Activated T-cell treated with anti-CD3 and anti-CD28 coated beads for 4 hours (primary cell): ENCODE measurements at places on chromosomes 6 and 20.

- DNase-seq, result no peak
These were observed 96.3 kb downstream of the RFPL4B start for GRCh38 chr6:112443179-112444065.

- no peak for DNase-seq
These were observed 56.0 kb downstream of the APCDD1L start for GRCh38 chr20:58459058-58459750.

DNA sequence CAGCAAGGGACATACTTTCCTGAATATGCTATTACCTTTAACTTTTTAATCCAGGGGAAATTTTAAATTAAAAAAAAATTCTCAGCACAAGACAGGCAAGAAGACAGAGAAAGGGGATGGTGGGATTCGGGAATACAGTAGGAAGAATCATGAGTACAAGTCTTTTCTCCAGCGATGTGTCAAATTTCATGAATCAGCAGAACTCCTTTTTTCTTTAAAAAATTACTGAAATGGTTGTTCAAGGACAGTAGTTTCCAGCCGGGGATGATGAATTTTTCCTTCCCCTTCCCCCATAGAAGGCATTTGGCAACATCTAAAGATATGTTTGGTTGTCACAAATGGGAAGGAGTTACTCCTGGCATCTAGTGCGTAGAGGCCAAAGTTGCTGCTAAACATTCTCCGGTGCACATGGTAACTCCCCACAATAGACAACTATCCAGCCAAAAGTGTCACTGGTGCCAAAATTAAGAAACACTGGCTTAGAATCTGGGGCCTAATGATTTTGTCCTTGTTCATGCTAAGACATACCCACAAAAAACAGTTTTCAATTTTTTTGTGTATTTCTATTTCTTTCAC is 450.2 kb downstream of the CBLN4 start:
- DNase-seq, result no peak

- DNase-seq, result no peak
These were observed 25.0 kb upstream of the MRPS18A start for GRCh38 chr6:43712579-43712978.

DNA sequence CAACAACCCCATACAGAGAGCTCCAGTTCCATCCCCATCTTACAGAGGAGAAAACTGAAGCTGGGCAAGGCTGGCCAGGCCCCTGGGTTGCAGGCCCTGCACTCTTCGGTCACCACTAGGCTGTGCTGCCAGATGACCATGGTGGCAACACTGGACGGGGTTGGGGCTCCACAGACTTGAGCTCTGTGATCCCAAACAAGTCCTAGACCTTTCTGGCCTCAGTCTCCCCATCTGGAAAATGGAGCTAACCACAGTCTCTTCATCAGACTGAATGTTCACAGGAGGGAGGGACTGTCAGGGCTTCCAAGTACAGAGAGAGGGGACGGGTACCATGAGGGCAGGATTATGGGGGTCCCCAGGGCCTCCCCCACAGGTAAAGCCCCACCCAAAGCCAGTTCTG is 41.3 kb upstream of the NOL4L start:
- no peak for DNase-seq

DNA sequence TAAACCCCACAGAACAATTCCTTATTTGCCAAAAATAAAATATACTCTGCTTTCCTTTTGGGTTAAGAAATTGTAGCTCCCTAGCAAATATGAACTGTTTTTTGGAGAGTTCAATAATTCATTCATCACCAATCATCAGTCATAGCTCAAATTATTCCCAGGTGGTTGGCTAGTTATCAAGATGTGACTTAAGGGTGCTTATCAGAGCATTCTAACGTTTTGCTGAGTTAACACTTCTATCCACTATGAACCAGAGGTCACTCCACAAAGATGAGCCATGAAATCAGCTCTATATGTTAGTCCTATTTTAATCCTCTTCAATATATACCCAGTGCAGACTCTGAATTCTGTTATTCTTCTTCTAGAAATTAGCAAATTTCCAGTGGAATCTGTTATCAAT is 379.1 kb downstream of the TENT5A start:
- no peak for DNase-seq

GRCh38 chr6:38567436-38567835 is 72.3 kb downstream of the BTBD9 start:
- no peak for DNase-seq

DNA sequence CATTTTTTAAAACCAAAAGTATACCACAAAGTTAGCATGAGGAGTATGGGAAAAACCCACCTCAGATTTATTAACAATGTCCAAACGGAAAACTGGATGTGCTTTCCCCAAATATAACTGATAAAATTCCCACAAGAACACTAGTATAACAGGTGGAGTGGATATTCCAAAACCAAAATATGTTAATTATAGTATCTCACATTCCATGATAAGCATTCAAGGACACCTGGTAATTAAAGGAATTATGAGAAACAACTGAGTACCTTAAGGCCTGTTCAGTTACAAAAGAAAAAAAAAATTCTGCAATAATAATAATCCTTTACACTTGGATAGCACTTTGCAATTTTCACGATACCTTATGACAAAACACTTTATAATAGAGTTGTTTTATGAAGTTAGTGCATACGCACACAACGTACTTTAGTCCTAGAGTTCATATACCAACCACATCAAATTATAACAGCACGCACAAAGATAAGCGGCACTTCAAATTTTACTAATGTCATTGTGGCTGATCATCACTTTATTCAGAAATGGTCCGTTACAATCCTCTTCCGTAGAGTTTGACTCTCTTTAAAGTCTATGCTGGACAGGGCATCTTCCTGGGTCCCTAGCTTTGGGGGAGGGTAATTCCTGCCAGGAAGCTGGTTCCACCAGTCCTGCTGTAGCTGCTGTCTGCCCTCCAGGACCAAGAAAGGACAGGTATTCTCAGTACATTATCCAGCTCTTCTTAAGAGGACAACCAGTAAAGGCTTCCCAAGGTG is 1.7 kb downstream of the CDK19 start:
- DNase-seq, result no peak

- DNase-seq, result no peak
These were observed 12.1 kb downstream of the ARID1B start for GRCh38 chr6:156789081-156789943.

- DNase-seq, result no peak
These were observed 154.8 kb downstream of the PDSS2 start for GRCh38 chr6:107304421-107305025.

- no peak for DNase-seq
These were observed 207.1 kb downstream of the MAFB start for GRCh38 chr20:40481743-40482458.

- DNase-seq, result no peak
These were observed 1.9 kb upstream of the C20orf204 start for GRCh38 chr20:64033981-64034493.

DNA sequence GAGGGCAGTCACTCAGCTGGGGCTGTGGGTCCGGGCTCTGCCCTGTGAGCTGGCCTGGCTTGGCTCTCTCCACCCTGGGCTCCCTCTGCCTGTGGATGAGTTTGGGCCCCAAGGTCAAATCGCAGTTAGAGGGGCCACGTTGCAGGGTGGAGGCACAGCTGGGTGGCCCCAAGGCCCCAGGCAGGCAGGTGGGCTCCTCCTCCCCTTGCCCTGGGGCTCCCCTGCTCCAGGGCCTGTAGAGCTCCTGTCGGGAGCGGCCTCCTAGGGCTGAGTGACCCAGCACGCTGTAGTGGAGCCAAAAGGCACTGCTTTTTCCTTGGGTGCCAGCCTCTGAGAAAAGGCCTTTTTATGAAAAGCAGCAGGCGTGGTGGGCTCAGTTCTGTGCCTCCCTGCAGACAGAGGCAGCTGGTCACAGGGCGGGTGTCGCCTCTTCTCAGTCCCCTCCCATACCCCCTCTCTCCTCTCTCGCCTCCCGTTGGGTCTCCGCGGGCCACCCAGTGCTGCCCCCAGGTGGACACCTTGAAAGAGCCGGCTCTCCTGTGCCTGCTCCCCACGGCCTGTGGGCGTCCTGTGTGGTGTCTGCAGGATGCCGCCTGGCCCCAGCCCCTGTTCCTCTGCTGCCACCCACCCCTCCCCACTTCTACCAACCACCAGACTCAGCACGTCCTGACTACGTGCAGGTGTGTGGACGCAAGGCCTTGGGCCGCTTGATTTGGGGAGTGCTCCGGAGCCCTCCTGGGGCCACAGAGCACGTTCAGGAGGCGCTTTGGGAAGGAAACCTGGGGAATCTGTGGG is 13.2 kb downstream of the SS18L1 start:
- peak; percentile 64 for DNase-seq

GRCh38 chr6:18034798-18035202 is 47.4 kb upstream of the KIF13A start:
- no peak for DNase-seq

DNA sequence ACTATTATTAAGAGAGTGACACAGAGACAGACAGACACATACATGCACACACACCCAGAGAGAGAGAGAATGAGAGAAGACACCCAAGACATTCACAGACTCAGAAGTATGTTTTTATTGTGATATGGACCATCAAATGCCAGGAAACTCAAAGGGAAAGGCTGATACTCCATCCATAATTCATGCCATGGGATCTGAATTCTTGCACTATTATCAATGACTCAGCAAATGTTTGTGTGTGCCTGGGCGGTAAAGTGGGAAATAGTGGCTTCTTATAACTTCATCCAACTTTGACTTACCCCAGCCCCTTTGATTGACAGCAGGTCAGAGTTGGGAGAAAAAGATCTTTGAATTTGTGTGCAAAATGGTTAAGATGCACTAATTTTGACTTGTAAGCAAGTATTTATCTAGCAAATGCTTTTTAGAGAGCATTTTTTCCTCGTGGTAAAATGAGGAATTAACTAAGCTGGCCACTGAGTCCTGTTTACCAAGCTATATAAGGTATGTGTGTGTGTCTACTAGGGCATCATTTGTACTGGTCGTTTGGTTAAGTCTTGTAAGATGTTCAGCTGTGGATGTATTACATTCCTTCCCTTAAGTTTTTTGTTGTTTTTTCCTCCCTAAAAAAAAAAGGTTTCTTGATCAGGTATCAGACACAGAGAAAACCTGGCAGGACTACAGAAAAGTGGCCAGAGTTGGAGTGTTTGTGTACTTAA is 3.0 kb upstream of the CCN2 start:
- DNase-seq, result no peak

DNA sequence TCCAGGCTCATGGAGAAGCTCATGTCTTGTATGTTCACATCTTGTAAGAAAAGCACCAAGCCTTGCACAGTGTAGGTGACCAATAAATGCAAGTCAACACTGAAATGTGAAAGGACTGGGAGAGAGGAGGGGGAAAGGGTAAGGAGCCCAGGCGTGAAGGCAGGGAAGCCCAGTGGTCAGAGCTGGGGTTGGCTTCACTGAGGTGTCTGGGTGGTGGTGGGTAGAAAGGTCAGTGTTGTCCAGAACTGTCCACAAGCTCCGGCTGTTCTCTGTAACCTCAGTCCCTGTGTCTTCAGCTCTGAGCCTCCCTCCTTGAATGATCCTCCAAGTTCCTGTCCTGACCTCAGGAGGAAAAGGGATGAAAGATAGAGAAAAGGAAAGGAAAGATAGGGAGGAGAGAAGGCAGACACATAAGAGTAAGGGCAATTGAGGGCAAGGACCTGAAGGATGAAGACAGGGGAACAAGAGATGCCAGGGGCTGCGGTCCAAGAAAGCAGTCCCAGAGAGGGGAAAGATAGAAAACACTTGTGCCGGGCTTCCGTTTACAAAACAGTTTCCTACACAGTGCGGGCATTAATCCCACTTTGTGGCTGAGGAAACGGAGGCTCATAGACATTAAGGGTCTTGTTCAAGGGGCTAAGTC is 2.4 kb upstream of the TNXB start:
- DNase-seq, result no peak

GRCh38 chr6:41224800-41225199 is 3.3 kb upstream of the TREML4 start:
- DNase-seq, result no peak

- DNase-seq, result no peak
These were observed 497.3 kb downstream of the PRKN start for GRCh38 chr6:162230147-162230752.

- no peak for DNase-seq
These were observed 38.0 kb downstream of the CDYL start for GRCh38 chr6:4814212-4814611.

- DNase-seq, result no peak
These were observed 14.1 kb downstream of the SYNDIG1 start for GRCh38 chr20:24483435-24484080.

DNA sequence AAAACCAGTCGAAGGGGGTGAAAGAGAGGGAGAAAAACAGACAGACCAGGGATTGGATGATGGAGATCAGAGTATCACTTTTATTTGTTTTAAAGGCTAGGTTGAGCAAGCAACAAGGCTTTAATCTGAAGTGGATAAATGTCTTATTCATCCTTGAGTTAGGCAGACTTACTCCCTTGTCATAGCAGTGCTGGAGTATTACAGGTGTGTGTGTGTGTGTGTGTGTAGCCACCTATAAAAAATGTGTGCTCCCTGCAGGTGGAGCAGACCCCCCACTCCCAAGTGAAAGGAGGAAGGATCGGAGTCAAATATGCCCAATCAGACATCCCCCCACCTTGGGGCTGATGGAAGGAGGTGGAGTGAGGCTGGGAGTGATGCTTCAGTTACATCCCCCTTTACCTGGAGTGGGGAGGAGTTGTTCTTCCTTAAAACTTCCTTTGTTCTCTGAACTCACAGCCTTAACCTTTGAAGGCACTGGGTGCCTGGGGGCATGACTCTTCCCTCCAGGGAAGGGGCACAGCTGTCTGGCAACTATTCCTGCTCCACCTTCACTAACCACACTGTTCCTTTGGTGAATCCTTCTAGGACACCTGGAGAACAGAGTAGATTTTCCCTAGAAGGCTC is 27.3 kb downstream of the PTK7 start:
- DNase-seq, result no peak
